Activated CD4-positive, CD25-positive, alpha-beta regulatory T cell (primary cell): ENCODE measurements at places on chromosomes 4 and X.

GRCh38 chr4:88002786-88003185 is 4.6 kb upstream of the PKD2 start:
- no peak for DNase-seq

GRCh38 chr4:138407329-138407728 is 165.2 kb upstream of the SLC7A11 start:
- DNase-seq, result no peak

DNA sequence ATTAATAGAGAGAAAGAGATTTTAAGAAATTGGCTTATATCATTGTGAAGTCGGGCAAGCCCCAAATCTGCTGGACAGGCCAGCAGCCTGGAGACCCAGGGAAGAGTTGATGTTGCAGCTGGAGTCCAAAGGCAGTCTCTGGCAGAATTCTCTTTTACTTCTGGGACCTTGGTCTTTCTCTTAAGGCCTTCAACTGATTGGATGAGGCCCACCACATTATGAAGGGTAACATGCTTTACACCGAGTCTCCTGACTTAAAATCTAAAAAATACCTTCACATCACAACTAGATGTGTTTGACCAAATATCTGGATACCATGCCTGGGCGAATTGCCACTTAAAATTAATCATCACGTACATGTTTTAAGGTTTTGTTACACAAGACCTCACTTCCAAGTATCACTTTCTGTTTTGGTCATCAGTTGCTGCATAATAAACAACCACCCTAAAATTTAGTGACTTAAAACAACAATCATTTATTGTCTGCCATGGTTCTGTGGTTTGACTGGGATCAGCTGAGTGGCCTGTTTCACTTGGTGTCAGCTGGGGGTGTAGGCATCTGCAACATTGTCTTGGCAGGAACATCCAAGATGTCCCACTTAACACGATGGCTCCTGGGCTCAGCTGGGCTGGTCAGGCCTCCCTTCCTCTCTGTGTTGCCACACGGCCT is 3.4 kb downstream of the CD38 start:
- no peak for DNase-seq

DNA sequence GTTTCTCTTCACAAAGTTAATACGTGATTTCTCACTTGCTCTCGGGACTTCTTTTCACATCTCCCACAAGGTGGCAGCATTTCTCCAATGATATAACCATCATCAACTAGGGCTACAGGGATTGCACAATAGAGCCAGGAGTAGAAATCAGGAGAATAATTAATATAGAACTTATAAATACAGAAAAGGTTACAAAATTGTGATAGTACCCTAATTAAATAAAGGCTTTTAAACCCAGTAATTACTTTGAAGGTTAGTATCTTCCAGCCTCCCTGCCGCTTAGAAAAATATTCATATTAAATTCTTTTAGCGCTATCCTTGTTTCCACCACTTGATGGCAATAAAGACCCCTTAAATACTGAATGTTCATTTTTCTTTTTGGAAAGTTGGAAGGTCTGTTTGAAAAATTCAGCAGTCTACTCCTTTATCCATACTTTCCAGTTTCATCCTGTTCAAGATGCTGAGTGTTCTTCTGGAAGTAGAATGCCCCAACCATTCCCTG is 65.8 kb downstream of the RASGEF1B start:
- peak; percentile 9 for DNase-seq

DNA sequence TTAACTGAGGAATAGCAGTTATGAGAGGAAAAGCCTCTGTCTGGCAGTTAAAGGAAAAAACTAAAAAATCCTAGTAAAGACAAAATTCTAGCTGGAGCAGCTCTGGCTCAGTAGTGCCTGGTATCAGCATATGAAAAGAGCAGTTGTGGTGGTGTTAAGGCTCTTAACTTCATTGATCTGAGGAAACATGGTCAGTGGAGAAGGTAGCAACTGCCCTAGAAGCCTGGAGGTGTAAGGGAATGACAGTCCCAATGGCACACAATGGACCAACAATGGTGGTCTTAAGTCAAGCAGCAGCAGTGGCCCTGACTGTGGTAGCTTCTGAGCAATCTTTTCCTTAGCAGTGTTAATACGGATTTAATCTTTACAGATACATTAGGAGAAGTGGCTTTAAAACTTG is 189.6 kb upstream of the POF1B start:
- DNase-seq, result no peak

GRCh38 chr4:138961664-138962063 is 53.9 kb upstream of the NOCT start:
- no peak for DNase-seq

DNA sequence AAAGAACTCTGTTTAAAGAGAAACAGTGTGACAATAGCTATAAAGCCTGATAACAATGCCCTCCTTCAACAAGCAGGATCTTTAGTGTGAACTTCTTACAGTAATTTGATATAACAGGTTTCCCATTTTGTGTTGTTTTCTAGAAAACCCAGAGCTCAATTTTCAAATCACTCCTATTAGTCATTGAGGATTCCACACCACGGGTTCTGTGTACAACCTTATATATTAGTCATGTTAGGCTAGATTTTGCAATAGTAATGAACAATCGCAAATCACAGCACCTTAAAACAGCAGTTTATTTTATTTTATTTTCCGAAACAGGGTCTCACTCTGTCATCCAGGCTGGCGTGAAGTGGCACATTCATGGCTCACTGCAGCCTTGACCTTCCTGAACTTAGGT is 1020.9 kb upstream of the INTU start:
- DNase-seq, result no peak

GRCh38 chr4:73801692-73802091 is 34.8 kb upstream of the CXCL6 start:
- no peak for DNase-seq

GRCh38 chrX:68999931-69000330 is 165.3 kb downstream of the PJA1 start:
- no peak for DNase-seq

GRCh38 chr4:169156392-169156791 is 114.4 kb downstream of the SH3RF1 start:
- DNase-seq, result no peak

- DNase-seq, result no peak
Measured at GRCh38 chr4:158850800-158851644, 82.2 kb downstream of the FNIP2 start.

DNA sequence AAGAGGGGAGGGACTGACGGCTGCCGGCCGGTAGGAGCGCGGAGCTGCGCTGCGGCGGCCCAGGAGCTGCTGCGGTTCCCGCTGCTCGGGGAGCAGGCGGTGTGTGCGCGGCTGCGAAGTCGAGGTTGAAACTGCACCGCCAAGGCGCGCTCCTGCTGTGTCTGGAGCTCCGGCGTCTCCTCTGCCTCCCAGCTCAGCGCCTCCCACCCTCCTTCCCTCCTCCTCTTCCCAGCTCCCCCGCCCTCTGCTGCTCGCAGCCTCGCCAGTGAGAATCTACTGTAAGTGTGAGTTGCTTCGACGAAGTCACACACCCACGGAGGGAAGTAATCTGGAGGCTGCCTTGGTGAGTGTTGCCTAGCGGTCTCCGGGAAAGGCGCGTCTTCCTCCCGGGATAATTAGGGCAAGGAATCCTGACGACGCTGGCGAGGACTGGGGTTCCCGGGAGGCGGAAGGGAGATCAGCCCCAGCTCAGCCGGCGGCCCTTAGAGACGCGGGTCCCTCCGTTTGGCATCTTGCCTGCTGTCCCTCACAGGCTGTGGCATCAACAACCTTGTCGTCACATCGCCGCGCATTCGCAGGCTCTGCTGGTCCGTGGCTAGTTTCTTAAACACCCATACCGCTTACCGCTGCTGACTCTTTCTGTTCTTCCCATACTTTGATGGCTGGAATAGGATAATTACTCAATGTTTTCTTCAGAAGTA is at the start of gene EPHA5:
Gene EPHA5, minus strand, starts transcription at position 159 of the 701 bp plus-strand sequence. CDS start 747 bp downstream, outside the sequence.
- DNase-seq, result no peak

DNA sequence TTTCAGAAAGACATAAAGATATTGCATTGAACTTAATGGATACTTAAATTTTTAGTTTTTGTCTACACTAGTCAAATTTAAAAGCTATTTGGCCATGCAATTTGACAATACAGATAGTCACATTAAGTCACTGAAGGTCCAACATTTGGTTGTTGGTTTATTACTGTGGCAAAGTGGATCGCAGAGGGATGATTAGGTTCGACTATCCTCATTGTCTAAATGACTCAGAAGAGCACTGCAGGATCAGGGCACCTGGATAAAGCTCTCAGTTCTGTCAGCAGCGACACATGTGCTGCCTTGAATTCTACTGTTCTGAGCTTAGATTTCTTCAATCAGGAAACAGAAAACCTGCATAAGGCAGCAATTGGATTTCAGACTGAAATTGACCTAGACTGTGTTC is 130.7 kb downstream of the AMELX start:
- DNase-seq, result no peak

DNA sequence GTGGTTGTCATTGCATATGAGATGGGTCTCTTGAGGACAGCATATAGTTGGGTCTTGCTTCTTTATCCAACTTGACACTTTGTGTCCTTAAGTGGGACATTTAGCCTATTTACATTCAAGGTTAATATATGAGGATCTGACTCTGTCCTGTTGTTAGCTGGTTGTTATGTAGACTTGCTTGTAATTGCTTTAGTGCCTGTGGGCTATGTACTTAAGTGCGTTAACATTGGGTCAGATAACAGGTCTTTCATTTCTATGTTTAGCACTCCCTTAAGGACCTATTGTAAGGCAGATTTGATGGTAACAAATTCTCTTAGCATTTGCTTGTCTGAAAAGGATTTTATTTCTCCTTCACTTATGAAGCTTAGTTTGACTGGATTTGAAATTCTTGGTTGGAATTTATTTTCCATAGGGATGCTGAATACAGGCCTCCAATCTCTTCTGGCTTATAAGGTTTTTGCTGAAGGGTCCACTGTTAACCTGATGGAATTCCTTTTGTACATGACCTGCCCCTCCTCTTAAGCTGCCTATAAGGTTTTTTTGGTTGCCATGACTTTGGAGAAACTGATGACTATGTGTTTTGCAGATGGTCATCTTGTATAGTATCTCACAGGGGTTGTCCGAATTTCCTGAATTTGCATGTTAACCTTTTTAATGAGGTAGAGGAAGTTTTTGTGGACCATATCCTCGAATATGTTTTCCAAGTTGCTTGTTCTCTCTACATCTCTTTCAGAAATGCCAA is 162.0 kb downstream of the NKX6-1 start:
- DNase-seq, result no peak

GRCh38 chr4:153232768-153233167 is 28.5 kb downstream of the TRIM2 start:
- no peak for DNase-seq

DNA sequence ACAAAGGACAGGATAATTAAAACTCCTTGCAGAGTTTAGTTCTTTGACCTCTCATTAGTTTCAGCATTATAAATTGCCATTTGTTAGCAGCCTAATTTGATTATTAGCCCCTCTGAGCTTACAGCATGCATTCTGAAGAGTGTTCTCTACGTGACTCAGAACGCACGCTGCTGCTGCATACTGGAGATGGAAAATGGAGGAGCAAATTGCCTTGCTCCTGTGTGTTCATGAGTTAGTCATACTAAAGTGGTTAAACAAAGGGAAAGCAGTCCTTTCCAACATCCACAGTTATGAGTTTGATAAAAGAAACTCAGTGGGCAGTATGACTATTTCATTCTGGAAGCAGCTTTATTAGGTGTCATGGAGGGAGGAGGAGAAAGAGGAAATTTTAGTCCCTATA is 922.5 kb downstream of the RPA4 start:
- no peak for DNase-seq

DNA sequence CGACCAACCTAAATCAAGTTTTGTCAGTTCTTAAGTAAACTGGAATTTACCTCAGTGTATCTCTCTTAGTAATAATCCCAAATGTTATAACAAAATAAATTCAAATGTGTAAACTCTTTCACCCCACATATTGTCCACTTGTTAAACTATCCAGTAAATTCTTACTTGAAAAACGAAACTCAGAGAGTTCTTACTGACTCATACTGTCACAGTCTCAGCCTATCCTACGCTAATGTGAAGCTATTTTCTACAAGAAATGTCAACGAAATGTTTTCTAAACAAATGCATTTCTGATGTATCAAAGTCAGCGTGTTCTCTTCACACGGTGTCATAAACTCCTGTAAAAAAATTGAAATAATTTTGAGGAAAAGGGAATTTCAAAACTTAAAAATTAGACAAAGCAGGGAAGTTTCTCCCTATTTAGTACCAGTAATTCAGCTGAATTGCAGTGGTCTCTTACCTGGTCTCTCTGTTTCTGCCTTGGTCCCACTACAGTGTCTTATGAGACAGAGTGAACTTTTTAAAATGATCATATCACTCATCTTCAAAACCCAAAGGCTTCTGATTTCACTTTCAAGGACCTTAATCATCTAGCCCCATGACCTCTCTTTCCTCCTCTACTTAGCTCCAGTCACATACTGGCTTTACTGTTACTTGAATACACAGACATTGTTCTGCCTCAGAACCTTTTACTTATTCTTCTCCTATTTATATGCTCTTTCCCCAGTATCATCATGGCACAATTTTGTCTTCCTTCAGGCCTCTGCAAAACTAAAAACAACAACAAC is 63.3 kb downstream of the DCAF8L1 start:
- no peak for DNase-seq

DNA sequence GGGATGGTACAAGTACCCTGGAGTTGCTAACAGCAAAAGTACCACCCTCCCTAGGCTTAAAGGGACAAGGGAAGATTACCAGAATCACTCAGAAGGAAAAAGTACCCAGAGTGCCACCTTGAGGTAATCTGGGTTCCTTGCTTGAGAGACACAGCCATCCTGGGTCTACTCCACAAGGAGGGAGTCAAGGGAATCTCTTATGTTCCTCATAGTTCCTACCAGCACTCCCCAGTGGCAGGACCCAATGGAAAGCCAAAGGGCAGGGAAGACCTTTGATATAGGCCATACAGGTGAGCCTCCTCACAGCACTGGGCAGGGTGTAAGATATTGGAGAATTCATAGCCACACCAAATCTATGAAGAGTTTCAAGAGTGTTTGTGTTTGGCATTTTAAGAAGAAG is 5.7 kb downstream of the IL2 start:
- DNase-seq, result no peak

DNA sequence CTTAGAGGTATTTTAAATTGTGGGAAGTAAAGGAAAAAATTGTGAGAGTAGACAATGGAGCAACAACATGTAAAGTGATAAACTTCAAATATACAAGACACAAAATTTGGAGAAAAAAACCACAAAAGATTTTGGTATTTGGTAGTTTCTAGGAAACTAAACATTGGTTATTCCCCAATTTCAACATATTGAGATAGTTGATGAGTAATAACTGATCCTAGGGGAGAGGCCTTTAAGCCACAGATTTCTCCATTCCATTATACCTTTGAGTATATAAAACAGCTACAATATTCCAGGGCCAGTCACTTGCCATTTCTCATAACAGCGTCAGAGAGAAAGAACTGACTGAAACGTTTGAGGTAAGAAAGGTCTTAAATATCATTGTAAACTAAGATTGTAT is at the start of gene FDCSP:
Gene FDCSP, plus strand, starts transcription at position 301 of the 400 bp plus-strand sequence. CDS start 5,071 bp downstream, outside the sequence.
- no peak for DNase-seq

- DNase-seq, result no peak
Measured at GRCh38 chr4:153684971-153685371, 891 bp downstream of the TLR2 start.

- no peak for DNase-seq
Measured at GRCh38 chrX:128698573-128699181, 646.5 kb upstream of the ACTRT1 start.

DNA sequence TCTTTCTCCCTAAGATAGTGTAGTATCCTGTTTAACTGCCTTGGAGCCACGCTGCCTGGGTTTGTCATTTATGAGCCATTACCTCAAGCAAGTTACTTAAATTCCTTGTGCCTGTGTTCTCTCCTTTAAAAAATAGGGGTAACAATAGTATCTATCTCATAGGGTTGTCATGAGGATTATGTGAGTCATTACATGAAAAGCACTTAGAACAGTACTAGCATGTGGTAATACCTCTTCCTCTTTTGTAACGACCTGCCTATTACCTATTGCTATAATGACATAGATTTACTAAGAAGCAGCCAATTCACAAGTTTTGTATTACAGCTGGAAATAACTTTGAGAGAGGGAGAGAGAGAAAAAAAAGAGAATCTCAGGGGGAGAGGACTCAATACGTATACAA is 834.7 kb downstream of the RAPGEF2 start:
- DNase-seq, result no peak
